Mucosa of gallbladder (tissue), 1 donor: ENCODE measurements at places on chromosomes 5 and 9. TPM values are rescaled to one million over a fixed set of nuclear protein-coding genes. Genes with fewer than 3 reads are reported as not detected.

MARVELD2 gene
- 47.1 TPM for total RNA-seq

PRUNE2 gene
- 91.7 TPM for total RNA-seq

PCDHA1 gene
- 0.06 TPM for total RNA-seq

RNF208 gene
- total RNA-seq: 16.8 TPM

GRCh38 chr9:37939575-37940095 lies 35.7 kb upstream of the SLC25A51 start:
- no peak for DNase-seq

DNA sequence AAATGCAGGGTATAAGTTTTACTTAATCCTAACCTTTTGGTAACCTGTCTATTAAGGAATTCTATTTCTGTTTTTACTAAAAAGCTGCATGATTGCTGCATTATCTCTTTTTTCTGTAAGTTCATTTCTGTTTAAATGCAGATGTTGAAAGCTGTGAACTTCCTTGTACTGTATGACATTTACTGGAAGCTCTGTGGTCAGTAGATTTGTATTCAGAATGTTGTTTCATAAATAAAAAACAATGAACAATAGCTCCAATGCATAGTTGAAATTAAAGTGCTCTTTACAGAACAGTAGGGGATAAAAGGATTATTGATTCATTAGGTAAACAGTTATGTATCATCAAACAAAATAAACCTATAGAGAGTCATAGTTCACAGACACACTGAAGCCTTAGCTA lies 46.5 kb upstream of the FKTN start:
- no peak for DNase-seq

- no peak for DNase-seq
These were observed 81.1 kb downstream of the PLK2 start for GRCh38 chr5:58378613-58379390.

GRCh38 chr9:21060919-21061561 lies 16.7 kb downstream of the IFNB1 start:
- no peak for DNase-seq

DNA sequence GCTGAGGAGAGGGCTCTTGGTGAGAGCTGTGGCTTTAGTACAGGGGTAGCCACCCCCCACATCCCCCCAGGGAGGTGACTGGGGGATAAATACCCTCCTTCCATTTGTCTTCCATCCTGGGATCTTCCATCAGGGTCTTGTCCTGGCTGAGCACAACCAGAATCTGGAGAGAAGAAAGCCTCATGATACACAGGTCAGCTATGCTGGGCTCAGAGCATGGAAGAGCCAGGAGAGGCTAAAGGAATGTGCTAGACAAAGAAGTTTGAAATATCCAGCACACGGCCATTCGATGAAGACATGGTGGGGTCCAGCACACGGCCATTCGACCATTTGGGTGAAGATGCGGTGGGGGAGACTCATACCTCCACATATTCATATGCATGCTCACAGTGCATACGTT lies 30.0 kb downstream of the ROPN1L start:
- DNase-seq: no peak

DNA sequence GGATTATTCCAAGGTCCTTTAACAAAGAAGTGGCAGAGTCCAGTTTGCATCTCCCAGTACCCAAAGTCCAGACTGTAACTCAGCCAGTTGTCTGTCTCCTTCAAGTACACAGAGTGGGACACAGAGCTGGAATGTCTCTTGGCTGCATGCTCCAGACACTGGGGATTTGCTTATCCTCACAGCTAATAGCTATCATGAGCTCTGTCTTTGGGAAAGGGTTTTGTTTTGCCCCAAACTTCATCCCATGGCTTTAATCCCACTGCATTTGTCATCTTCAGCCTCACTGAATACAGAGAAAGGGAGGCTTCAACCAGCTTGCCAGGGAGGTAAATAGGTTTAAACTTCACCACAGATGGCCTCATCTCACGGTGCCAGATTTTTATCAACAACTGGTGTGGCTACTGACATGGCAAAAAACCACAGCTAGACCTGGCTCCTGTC lies 412.2 kb upstream of the SLC24A2 start:
- no peak for DNase-seq

- DNase-seq: peak; percentile 9
These were observed 920 bp downstream of the LPCAT1 start for GRCh38 chr5:1522601-1523479.

GRCh38 chr5:109907731-109908130 lies 218.0 kb downstream of the MAN2A1 start:
- DNase-seq: no peak

HRCT1 gene
- total RNA-seq: 2.0 TPM

- no peak for DNase-seq
These were observed 17.9 kb downstream of the COL27A1 start for GRCh38 chr9:114172981-114173833.

DNA sequence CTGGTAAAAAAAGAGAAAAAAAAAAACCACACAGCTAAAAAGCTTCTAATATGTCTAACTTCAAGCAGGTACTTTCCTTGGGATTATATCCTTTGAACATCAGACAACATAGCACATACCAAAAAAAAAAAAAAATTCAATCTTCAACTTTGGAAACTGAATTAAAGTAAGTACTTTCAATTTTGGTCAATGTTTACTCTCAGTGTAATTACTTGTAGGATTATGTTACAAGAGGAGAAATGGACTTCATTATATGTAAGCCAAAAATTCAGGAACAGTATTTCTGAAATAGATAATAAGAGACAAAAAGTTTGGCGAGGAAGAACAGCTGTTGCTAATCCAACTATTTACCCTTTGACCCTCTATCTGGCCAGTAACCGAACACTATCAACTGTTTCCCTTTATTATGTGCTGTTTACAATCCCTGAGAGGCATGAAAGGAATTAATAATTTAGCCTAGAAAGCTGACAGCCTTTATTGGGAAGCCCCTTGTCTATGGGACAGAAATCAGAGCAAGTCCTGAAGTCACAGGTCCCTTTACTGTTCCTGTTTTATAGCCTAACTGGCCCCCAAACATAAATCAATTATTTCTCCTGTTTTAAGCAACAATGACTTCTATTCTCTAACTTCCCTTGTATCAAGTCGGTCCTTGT lies 46.6 kb downstream of the NR6A1 start:
- no peak for DNase-seq

DNA sequence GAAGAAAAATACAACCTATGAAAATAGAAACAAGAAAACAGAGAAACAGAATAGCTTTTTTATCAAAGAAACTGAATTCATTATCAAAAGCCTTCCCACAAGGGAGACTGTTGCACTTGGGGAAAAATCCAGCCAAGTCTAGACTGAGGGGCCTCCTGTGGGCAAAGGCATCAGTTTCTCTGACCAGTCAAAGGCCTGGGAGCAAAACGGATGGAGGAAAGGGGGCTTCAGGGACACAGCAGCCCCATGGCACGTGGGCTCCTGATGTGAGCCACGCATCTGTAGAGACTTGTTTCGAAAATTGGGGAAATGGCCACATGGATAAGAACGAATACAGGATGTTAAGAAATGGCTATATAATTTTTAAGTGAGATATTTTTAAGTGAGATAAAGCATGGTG lies 21.1 kb downstream of the ZDHHC11B start:
- no peak for DNase-seq

DNA sequence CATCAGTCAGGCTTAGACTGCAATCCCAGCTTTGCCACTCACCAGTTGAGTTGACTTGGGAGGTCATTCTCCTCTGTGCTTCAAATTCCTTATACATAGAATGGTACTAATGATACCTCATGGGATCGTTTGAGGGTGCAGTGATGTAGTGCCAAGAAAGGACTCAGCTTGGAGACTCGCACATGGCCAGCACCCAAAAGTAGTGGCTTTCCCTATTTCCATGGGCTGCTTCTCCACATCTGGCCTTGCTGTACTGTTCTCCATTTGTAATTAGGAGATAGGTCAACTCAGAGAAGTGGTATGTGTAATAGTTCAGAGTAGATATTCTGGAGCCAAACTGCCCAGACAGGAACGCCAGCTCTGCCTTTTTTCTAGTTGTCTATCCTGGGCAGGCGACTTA lies 5.5 kb downstream of the CCL19 start:
- no peak for DNase-seq

DNA sequence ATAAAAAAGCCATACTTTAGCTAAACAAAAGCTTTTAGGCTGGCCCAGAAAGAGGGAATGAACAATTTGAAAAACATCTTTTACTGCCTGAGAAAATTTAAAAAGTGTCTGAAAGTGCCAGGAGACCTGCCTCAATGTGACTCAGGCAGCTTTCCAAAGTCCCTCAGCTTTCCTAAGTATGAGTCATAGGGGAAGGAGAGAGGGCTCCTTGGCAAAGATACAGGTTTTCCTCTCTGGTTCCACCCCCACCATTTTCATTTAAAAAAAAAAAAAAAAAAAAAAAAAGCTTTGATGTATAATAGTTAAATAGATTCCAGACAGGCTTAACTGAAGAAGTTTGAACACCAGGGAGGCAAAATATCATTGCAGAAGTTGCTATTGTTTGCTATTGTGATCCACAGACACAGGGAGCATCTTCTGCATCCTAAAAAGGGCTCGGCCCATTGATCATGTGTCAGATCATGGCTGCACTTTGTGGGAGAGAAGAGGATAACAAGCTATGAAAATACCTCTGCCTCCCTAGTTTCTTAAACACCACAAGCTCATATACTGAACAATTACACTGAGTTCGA lies 71.5 kb downstream of the MRPS27 start:
- DNase-seq: peak; percentile 34

- no peak for DNase-seq
These were observed 122.8 kb downstream of the CCDC192 start for GRCh38 chr5:127826011-127826410.

PCDHGB3 gene
- 3.0 TPM for total RNA-seq

FAM81B gene
- not detected for total RNA-seq

PCDHGC3 gene
- 82.4 TPM for total RNA-seq
